ENCODE measurements at places on chromosomes 6 and 20.

DNA sequence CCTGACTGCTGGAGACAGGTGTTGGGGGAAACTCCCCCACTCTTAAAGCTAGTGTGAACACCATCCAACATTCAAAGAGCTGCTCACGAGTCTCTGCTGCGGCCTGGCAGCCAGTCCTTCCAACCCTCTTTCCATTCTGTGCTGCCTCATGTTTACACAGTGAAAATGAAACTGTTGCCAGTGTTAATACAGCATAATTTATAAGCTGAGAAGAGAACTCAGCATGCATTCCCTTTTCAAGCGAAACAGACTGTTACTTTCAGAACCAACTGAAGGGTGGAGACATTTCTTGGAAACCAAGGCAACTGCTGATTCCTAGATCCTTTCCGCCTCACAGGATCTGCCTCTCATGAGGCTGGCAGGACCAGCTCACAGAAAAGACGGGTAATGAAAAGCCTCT, 533.8 kb upstream of the ID4 start:
- peak; percentile 26 for DNase-seq

DNA sequence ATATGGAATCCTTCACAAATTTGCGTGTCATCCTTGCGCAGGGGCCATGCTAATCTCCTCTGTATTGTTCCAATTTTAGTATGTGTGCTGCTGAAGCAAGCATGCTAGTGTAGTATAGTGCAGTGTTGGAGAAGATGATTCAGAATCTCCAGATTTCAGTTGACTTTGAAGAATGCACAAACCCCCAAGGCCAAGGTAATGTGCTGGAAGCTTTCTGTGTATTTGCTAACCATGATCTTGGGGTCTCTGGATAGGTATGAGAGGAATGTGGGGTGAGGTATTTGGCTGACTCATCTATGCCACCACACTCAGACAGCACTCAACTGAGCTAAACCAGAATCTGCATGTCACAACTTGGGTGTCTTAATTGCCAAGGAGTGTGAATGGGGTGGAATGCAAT, 42.6 kb upstream of the DEK start:
- DNase-seq = no peak

- DNase-seq = no peak
Observed at GRCh38 chr20:34947336-34947735, 8.3 kb downstream of the GSS start.

DNA sequence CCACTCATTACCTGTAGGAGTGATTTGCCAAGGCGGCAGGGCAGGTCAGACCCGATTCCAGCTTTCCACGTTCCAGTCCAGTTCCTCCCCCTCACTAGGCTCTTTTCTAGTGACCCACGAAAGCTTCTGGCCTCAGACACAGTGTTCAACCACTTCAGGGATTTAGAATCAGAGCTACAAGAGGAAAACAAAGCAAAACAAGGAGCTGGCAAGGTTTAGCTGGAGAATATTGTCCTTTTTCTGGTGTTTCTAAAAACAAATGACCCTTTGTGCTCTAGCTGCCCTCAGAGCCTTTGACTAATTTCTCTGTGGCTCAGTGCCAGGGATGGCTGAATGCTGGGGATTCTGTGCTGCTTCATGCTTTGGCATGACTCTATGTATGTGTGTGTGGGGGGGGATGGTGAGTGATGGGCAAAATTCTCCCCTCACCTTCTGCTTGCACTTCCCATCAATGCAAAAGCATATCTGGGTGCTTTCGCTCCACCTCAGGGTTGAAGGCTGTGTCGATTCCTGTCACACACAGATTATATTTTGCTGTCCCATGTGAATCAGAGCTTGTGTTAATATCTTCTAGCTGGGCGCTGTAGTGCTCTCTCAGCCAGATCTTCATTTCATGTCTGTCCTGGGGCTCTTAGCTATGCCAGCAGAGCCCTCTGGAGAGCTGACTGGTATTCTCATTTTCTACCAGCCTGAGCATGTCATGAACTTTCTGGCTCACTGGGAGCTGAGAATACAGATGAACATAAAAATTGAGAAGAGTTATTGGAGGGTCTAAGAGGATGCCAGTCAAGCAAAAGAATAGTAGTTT, 19.3 kb upstream of the NEDD9 start:
- peak; percentile 52 for DNase-seq

GRCh38 chr6:40456390-40457013, 130.7 kb downstream of the LRFN2 start:
- no peak for DNase-seq

DNA sequence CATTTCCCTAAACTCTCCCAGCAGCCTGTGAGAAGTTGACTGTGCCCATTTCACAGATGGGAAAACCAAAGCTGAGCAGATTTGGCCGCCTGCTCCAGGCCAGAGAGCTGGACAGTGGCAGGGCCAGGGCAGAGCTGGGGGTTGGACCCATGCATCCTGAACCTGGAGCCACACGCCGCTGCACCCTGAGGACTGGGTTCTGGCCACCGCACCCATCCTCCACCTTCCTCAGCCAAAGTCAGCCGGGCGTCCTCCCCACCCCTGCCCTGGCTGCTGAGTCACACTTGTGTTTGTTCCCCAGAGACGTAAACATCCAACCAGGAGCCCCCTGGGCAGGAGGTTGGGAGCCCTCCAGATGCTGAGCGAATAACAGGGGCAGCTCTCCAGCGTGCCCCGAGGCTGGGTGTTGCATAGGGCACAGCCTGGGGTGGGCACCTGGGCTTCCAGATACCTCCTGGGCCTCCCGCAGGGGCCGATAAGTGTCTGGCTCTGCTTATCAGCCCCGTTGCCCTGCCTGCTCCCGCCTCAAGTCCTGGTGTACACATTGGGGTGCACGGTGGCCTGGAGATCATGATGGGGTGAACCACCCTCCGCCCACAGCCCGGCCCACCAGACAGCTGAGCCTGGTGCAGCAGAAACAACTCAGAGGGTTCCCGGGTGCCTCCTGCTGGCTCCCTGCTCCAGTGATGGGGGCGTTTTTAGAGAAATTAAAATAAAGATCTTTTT, 23.8 kb downstream of the RBM38 start:
- DNase-seq = no peak
